PC-3 (cell line): ENCODE measurements at places on chromosomes 7 and 10. TPM values are rescaled to one million over a fixed set of nuclear protein-coding genes. Genes with fewer than 3 reads are reported as not detected.

Gene PTPRE
- 3.1 and 5.0 TPM in 2 replicates for total RNA-seq

DNA sequence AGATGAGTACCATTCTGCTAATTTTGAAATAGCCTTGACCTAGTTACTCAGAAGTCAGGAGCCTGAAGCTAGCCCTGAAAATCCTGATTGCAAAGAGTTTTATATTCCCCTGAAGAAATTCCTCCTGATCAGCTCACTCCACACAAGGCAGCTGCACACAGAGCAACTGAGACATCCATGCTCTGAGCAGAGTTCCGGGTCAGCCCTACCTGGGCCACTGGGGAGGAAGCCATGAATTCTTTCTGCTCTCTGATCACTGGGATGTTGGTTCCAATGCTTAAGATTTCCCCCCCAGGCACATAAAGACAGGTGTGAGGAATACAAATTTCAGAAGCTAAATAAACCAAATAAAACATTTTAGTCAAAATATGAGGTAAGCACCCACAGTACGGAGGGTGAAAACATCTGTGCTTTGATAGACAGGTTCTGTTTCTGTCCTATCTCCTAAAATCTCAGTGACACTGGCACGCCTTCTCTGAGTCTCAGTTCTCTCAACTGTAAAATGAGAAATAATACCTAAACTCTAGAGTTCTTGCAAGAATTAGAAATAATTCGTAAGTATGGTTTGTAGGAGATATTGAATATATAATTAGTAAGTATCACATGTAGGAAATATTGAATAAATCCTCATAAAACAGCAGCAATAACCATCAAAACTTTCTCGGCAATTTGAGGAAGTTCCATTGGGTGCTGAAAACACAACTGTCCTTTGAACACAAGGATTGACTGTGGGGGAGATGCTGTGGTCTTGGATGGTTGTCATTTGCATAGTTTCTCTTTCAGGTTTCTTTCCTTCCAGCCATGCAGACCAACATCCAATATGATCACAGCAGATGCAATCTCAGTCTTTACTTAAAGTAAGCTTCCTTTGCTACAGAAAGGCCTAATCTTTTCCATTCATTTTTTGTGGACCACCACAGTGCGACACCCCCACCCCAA is 133.0 kb upstream of the TNS3 start:
- no peak for DNase-seq

Gene CRYGN
- total RNA-seq: 0.11 TPM in 1 of 2 replicates, not detected in the other

Gene SUFU
- 2.7 and 4.4 TPM in 2 replicates for total RNA-seq

Gene CLDN3
- 51.6 and 70.7 TPM in 2 replicates for total RNA-seq

DNA sequence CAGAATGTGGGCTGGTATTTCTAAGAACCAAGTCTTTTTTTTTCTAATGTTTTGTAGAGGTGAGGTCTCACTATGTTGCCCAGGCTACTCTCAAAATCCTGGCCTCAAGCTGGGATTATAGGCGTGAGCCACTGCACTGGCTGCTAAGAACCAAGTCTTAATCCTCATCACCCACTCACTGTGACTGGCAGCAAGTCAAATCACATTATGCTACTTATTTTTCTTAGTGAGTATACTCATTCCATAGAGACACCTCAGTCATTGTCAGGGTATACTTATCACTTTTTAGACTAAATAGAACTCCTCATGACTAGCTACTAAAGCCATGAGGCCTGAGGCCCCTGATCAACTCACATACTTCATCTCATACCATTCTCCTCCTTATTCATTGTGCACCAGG is 116.1 kb downstream of the STRA8 start:
- no peak for DNase-seq

Gene XRCC2
- 13.6 and 18.7 TPM in 2 replicates for total RNA-seq

Gene ANKRD61
- total RNA-seq: 0.23 and 0.26 TPM in 2 replicates

DNA sequence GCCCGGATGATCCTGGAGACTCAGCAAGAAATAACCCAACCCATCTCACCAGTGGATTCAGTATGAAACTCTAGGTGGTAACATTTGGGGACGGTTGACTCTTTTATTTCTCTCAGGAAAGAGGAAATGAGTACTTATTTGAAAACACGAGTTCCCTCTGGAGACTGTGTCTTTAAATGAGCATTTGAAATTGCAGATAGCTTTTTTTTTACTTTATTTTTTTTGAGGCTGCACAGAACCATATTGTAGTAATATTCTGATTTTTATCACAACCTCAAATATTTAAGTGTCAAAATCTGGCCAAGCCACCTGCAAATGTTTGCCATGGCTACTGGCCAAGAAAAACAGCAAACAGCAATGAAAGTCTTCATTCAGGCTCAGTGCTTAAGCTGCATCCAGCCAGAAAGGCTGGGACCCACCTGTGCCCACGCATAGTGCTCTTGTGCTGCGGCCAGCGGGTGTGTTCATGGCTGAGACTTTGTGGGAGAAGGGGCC is 160.8 kb downstream of the CREB5 start:
- peak; percentile 88 for DNase-seq

DNA sequence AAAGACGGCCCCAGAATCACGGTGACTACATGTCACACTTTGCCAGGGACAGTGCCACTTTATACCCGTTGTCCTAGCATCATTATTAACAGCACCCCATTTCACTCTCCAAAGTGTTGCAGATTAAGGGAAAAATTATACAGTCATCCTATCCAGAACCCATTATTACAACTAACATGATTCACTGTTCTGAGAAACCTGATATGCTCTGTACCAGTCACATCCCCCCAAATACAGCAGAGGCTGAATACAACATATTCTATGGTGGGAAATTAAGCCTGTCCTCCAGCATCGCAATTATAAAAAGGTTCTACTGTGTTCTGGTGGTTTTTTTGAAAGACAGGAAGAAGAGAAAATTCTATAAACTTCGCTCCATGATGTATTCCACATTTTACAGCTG is 162.1 kb downstream of the JAZF1 start:
- DNase-seq: no peak

- DNase-seq: no peak
Observed at GRCh38 chr7:132817949-132818348, 241.7 kb upstream of the PLXNA4 start.

Gene GOLGA7B
- 0.26 and 0.29 TPM in 2 replicates for total RNA-seq

DNA sequence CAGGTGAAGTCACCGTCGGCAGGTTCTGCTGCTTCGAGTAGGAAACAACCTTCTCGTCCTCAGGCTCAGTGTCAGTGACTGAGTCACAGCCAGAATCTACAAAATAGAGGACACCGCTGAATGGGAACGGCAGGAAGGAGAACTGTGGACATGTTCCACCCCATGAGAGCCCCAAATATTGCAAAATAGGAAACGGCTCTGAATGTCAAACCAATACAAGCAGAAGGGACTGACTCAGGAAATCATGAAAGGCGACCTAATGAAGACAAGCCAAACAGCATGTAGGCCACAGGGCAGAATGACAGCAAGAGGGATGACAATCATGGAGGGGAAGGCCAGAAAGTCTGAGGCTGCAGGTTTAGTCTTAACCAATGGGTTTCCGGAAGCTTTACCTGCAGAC is 63.5 kb downstream of the PIK3AP1 start:
- no peak for DNase-seq

DNA sequence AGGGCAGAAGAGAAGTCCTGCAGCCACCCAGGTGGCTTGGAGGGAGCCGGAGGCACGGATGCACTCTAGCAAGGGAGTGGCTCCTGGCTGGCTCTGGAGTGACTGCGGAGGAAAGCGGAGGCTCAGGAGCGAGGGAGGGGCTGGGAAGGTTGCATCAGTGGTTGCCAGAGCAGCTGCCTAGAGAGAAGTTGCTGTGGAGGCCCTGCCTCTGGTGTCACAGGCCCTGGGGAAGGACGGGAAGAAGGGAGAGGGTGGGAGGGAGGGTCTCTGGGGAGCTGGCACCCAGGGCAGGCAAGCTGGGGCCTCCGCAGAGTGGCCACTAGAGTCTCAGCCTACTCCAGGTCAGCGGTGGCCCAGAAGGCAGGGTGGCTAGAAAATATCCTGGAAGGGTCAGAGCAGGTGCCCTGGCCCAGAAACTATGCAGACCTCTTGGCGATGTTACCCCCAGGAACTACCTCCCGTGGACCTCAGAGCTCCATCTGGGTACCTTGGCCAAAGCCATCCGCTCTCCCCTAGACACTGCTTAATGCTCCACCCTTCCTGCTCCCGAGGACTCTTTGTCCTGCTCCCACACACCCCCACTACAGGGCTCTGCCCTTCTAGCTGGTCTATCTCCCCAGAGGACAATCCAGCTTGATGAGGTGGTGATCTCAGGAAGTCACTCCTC is 164.3 kb downstream of the NRF1 start:
- no peak for DNase-seq

DNA sequence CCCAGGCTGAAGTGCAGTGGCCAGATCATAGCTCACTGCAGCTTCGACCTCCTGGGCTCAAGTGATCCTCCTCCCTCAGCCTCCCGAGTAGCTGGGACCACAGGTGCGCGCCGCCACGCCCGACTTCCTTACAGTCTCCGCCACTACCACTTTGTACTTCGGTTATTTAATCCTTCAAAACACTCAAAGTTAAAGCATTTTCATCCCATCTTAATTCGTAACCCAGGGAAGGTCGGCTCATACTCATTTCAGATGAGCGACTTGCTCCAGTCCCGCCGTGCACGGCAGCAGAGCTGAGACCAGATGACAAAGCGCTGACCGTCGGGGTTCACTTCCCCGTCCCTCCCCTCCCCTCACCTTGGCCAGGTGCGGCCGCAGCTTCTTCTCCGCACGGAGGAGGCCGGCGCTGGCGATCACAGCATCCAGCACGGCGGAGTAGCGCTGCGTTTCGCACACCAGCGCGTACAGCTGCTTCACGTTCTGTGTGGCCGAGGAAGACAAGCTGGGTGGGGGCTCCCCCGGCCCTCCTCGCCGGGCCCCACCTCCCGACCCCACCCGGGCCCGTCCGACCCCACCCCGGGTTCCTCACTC is 457 bp downstream of the NSUN5 start:
- DNase-seq: peak; percentile 19

DNA sequence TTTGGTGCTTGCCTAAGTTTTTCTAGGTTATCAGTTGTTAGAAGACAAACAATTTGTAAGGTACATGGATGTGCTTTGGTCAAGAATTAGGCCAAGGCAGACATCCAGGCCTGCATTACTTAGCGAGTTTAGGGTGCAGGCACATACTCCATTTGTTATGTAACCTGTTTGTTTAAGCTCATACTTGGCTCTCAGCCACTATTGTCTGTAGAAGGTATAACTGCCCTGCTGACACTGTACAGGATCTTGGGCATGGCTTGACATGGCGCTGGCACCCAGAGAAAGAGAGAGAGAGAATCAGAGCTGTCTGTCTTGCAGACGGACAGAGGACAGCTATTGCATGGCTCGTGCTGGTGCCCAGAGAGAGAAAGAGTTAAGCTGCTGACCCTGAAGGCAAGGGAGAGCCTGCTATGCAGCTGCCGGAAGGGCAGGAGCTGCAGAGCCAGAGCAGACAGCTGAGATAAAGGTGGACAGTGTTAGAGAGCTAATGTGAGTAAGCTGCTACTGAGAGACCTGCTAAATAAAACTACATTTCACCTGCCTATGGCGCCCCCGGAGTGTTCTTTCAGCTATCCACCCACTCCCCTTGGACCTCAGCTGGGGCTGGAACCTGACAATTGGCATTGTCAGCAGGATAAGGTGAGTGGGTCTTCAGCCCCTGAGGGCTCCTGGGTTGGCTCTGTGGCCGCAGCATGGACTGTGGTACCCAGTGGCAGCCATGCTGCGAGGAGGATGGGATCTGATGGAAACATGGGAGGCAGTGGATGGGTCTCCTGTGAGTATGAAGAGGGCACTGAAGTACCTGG is 120.9 kb upstream of the TMEM106B start:
- DNase-seq: no peak

Gene CDC14C
- total RNA-seq: not detected in 2 replicates

DNA sequence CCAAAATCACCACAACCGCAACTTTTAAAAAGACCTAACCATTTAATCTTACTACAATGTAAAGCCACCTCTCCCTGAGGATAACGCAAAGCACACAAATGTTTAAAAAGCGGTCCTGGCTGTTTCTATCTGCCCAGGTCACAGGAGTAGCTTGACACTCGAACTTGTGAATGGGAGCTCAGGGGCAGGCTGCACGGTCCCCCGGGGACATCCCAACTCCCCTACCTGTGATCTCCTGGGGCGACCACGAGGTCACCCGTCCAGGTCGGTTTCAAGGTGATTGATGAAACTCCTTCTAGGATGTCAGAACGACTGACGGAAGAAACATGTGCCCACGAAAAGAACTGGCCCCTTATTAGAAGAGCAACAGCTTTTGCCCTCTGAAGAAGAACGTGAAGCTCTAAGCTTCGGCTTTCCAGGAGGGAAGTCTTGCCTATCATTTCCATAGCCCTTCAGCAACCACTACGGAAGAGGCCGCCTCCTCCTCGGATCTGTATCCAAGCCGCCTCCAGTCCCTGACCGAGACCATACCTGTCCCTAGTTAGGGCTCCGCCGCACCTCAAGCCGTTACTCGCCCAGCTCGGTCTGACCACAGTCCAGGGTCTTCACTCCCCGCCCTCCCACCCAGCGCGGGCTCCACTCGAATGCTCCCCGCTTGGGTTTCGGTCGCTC is 459 bp downstream of the CYCS start:
- DNase-seq: no peak

DNA sequence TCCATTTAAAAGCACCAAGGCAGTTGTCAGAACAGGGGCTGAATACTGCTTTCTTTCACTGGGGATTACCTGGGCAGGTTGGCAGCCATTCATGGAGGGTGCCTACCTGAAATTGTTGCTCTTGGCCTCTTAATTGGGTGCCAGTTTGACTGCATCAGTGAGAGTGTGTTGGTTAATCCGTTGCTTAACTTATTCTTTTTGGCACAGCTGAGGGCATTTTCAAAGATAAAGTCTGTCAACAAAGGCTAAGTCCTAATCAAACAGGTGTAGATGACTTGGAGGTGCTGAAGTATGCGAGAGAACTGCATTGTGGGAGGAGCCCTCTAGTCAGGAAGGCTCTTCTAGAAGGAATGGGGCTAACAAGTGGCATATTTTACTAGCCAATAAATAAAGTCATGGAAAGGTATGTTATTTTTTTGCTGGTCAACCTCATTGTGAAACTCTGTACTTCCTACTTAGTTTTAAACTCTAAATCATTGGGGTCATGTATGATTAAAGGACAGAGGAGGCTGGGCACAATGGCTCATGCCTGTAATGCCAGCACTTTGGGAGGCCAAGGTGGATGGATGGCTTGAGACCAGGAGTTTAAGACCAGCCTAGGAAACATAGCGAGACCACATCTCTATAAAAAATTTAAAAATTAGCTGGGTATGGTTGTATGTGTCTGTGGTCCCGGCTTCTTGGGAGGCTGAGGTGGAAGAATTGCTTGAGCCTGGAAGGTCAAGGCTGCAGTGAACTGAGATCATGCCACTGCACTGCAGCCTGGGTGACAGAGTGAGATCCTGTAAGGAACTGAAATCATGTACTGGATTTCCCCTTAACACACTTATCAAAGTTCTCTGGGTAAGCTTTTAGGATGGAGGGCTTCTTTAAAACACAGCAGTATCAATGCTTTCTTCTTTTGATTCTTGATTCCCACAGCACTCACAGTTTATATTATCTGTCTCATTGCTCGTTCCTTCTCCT is 134.1 kb downstream of the LRMDA start:
- no peak for DNase-seq

- DNase-seq: peak; percentile 46
Observed at GRCh38 chr10:99742701-99743100, 10.7 kb downstream of the CUTC start.

DNA sequence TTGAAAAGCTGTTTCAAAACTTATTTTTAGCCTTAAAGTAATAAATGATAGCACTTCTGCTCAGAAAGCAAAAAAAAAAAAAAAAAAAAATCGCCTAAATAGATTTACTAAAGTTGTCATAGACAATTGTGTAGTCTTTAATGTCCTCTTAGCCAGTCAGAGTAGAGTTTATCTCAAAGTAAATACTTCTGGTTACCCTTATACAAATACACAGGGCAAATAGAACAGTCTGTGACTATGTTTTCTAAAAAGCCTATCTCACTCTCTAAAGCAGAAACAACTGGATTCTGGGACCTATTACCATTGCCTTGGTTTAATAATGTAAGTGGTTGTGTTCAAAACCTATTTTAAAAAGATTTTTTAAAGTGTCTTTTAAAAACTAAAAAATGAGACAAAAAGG is 156.2 kb upstream of the THSD7A start:
- no peak for DNase-seq
